ENCODE measurements at places on chromosomes 6 and 20.

GRCh38 chr6:133966654-133967329 lies 13.8 kb downstream of the TBPL1 start:
- DNase-seq: no peak

GRCh38 chr20:53824779-53825178 lies 231.1 kb upstream of the ZNF217 start:
- no peak for DNase-seq

DNA sequence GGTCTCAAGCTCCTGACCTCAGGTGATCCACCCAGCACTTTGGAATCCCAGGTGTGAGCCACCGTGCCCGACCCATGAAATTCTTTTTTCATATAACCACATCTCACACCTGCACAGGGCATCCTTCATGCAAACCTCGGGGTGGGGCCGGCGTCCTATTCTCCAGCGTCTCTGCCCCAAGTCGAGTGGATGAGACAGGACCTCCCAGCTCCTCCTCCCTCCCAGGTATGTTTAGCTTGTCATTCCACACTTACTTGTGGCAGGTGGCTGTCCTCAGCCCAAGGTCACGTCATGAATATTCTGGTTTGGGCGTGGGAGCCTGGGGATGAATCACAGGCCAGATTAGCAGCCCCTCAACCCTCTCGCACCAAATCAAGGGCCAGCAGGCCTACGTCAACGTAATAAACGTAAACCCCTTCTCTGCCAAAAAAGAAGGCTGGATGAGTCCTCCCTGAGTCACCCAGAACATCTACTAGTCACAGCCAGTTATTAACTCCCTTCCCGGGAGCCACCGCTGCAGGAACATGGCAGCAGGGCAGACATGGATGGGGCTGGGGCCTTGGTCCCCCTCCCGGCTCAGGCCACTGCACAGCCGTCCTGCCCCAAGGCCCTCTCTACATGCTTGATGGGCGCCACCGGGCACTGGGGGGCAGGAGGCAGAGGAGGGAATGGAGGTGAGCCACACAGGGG lies 91.7 kb downstream of the YTHDF1 start:
- DNase-seq: peak; percentile 71

GRCh38 chr6:44176130-44176761 lies 17.6 kb downstream of the CAPN11 start:
- DNase-seq: no peak

DNA sequence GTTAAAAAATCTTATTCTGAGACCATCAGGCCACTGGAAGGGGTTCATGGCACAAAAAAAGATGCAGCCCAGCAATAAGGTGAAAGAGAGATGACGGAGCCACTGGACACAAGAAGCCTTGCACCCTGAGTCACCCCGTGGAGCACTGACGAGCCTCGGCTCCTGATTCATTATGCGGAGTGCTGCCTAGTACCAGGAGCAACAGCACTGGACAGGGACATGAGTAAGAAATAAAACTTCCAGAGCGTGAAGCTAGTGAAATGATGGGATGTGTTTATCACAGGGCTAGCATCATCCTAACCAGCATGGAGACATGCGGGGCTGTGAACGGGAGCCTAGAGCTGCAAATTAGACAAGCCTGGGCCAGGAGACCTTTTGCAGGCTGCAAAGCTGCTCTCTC lies 53.3 kb downstream of the RNASET2 start:
- DNase-seq: no peak

DNA sequence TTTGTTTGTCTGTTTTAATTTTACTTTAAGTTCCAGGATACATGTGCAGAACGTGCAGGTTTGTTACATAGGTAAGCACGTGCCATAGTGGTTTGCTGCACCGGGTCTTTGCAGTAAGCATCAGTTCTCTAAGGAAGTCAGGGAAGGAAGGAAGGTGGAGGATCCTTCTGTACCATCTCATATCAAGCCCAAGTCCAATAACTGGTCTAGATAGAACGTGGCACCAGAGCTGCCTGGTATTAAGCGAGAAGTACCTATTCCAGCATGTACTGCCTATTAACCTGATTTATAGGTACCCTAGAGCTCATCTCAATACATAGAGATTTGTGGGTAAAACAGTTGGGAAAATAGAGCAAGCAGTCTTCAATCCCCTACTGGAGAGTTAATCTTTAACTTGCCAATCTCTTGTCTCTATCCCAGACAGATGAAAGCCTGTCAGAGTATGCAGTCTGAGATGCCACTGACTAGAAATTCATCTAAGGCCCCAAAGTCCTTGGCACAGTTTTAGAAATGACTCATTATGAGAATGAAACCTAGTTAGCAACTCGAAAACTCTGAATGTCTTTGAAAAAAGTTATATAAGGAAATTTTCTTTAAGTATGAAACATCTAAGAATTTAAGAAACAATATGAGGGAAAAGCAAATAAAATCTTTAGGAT lies 144.9 kb downstream of the TFAP2A start:
- DNase-seq: no peak

GRCh38 chr6:109595998-109596397 lies 95.0 kb downstream of the AK9 start:
- DNase-seq: peak; percentile 41

GRCh38 chr20:2280082-2280481 lies 15.7 kb upstream of the TGM3 start:
- no peak for DNase-seq

DNA sequence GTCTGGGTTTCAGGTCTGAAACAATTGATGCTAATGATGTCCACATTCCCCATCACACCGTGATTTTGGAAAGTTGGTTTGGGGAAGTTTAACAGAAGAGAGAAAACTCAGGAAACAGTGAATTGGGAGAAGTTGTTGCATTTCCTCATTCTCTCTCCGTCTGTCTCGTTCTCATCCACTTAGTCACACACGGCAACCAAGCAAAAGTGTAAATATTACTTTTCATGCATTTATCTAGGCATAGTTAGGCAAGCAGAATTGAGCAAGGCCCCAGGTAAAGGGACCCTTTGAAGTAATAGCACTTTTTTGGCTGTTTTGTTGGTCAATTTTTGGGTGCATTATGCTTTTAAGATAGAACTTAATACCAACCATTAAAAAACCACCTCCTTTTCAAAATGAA lies 137.0 kb upstream of the SULF2 start:
- DNase-seq: no peak

GRCh38 chr6:1390133-1390945 lies 963 bp downstream of the FOXF2 start:
- DNase-seq: peak; percentile 44

DNA sequence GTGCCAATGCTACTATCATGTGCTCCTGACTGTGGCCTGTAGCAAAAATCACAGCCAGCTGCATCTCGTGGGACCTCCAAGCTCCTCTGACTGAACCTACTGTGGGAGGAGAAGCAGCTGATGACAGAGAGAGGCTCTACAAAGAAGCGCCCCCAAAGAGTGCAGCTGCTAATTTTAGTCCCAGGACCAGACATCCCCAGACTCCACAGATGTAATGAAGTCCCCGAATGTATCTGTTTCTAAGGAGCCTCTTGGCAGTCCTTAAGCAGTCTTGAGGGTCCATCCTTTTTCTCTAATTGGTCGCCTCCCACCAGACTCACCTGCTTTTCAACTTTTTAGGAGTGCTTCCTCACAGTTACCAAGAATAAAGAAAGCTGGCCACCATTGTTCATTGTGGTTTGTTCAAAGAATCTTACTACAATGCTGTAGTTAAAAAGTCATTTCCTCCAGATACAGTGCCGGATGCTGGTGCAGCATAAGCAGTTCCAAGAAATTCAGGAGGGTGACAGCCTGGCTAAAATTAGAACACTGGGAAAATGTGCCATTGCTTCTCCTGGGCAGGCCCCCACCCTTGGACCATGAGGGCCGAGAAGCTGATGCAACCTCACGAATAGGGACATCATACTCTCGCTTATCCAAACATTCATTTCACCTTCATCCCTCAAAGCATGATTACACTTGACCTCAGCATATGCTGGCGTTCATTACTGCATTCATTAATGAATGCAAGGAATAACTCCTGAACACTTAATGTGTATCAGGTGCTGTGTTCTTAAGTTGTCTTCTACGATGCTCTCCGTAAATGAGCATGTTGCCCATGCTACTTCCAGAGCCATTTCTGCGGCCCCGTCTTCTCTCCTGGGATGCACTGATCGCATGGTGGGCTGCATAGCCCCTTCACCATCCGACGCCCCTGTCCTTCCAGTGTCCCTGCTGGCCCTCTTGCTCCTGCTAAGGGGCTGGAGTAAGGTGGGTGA lies 66.4 kb downstream of the LY86 start:
- DNase-seq: no peak

DNA sequence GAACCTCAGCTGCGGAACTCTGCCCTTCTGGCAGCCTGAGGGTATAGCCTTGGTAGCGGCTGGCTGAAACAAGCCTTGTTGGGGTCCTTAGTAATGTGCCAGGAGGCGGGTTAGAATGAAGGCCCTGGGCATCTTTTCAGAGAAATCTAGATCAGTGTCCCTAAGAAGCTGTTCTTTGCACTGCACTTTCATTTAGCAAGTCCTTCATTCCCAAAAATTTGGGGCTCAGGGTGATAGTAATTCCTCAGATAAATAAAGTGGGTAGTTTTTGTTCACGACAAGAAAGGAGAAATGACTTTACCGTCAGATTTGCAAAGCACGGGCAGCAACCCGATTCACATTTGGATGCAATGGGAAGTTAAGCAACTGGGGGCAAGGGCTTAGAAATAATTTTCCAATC lies 3.2 kb downstream of the INSM1 start:
- DNase-seq: no peak

DNA sequence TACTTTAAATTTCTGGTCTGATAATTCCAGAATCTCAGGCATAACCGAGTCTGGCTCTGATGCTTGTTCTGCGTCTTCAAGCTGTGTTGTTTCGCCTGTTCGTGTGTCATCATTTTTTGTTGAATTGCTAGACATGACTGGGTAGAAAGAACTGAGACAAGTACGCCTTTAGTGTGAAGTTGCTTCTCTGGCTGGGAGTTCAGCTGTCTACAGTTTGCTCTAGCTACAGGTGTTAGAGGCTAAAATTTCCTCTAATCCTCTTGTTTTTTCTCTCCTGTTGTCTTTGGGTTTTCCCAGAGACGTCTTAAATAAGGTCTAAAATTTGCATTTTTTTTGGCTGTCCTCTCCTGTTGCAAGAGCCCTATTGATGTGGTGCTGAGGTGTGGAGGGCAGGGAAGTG lies 100.3 kb downstream of the FAM50B start:
- no peak for DNase-seq

DNA sequence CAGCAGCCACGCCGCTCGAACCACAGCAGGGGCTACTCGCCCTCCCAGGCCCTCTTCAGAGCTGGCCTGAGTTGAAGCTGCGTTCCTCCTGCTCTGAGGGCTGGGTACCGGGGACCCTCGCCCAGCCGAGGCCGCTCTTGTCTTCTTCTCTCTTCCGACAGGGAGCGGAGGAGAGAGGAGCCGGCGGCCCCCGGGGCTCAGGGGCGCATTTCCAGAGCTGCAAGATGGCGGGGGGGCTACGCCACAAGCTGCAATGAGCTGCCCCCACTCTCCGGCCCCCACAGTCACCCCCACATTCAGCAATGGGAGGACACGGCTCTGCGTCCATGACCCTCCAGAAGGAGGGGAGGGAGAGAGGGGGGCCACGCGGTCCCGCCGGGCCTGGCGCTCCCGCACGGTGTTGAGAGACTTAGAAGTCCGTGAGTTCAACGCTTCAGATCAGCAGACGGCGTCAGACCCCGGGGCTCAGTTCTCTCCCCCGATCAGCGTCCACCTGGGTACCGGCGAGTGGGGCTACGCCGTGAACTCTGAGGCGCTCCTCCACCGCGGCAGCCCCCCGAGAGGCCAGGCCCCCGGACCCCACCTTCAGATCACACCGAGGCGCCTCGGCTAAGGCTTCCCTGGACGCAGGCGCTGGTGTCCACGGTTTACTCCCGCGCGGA lies 31.6 kb downstream of the SLC2A4RG start:
- no peak for DNase-seq

- no peak for DNase-seq
Observed at GRCh38 chr20:3658019-3658715, 5.0 kb downstream of the GFRA4 start.

DNA sequence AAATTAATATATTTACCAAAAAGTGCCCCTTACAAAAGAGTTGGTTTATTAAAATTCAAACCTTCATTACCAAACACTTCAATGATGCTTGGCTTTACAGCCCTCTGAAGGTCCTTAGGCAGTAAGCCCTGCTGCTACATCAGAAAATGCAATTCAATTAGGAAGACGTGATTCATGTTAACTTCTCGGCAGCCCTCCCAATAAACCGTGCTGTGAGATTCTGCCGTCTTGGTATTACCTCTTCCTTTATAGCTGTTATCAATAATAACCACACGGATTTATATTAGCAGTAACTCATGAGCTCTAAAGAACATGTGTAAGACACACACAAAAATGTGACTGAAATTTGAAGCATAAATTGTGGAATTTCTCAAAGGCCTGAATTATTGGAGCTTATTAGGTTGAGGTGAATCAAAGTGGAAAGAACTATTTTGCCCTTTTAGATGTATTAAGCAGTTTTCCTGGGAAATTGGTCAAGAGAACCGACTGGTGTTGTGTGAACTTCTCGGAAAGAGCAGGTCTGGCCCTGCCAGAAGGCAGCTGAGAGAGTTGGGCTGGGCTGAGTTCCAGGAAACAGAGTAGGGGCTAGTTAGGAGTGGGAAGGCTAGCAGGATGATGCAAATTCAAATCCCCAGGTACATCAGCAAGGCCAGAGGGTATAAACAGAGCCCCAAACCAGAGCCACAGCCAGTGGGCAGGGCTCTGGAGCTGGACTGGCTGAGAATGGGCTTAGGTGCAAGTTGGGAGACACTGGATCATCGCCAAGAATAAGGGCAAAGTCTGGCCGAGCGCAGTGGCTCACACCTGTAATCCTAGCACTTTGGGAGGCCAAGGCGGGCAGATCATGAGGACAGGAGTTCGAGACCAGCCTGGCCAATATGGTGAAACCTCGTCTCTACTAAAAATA lies 33.1 kb downstream of the FGD2 start:
- no peak for DNase-seq

DNA sequence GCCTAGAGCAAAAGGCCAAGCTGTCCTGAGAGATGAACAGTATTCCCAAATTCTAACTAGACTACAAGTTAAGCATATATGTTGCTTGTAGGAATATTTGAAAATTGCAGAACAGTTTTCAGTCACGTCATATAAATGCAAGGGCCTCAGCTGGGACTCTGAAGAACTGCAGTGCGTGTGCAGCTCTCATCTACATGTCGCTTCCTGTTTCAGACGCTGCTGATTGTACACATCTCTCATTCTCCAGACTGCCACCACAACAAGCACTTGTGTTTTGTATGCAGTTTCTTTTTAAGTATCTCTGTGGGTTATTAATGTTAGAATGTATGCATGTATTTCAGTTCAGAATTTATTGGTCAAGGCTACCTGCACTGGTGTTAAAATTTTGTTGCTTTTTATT lies 119.7 kb downstream of the MAP3K4 start:
- no peak for DNase-seq

- no peak for DNase-seq
Observed at GRCh38 chr6:157693867-157694266, 129.2 kb upstream of the SNX9 start.

GRCh38 chr20:11522366-11522741 lies 395.3 kb upstream of the BTBD3 start:
- DNase-seq: no peak

Data from HCEC 1CT (cell line).